ENCODE measurements at places on chromosomes 3 and 15.

GRCh38 chr15:62502451-62502850 is 337.4 kb upstream of the C2CD4B start:
- DNase-seq, result no peak

DNA sequence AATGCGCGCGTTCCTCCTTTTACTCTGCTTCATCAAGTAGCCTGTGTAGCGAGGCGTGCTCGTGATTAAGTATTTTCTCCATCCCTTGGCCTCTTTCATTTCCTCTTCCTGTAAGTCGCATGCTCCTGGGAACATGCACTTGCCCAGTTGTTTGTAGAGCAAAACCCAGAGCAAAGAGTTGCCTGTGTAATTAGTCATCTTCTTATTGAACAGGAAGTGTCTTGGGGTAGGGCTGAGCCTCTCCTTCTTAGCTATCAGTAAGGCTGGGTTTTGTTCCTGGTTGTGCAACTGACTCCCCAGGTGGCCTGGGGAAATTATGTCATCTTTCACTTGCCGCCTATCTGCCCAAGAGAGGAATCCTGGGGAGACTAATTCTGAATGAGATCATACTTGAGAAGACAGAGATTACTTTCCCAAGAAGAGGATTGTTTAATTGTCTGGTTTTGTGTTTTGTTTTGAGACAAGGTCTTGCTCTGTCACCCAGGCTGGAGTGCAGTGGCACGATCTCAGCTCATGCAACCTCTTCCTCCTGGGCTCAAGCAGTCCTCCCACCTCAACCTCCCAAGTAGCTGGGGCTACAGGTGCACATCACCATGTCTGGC is 14.9 kb downstream of the LIPH start:
- peak; percentile 95 for DNase-seq

DNA sequence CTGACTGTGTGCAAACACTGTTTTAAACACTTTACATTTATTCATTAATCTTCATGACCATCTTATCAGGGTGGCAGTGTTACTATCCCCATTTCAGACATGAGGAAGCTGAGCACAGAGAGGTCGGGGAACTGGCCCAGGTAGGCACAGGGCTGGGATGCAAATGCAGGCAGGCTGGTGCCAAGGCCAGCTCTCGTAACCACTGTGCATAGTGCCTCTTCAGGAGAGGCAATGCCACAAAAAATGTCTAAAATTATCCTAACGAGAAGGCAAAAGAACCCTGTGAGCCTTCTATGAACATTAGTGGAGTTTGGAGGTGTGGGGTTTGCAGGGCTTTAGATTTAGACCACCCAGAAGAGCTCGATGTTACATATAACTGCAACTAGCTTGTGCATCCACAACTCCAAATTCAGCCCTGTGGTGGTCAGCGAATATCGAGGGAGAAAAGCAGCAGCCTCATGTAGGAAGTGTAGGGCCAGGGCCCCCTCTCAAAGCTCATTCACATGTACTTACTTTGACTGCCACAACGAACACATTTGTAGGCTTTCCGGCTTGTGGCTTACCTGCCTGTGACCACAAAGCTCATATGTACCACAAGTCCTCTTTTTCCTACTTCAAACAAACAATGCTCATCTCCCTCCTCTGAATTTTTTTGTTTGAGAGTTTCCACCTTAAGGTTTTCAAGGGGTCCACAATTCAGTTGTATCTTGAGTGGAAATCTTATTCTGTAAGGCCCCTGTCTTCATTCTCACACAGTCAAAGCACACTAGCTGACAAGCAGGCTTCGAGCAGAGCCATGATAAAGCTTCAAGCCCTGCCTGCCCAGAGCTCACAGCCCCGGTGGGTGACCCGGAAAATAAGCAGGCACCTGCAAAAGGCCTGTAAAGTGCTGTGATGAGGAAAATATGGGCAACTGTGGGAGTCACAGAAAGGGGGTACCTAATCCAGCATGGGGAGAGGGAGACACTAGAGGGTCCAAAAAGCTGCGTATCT is 722.9 kb upstream of the CFAP20DC start:
- DNase-seq, result no peak

DNA sequence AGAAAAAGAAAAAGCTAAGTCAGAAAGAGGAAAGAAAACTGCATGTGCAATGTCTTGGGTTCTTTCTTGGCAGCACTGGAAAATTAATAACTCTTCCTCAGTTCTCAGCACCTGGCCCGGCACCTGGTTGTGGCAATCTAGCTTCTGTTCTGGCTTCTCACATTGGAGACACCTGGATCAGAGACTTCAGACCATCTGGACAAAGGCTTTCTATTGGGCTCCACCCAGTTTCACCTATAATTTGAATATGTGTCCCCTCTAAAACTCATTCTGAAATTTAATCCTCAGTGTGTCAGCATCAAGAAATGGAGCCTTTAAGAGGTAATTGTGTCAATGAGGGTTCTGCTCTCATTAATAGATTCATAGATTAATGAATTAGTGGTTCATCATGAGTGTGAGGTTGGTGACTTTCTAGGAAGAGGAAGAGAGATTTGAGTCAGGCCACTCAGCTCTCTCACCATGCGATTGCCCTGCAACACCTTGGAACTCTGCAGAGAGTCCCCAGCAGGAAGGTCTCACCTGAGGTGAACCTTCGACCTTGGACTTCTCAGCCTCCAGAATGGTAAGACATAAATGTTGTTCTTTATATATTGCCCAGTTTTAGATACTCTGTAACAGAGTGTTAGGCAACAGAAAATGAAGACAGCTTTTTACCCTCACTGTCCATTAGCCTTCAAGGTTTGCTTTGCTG is 679.9 kb downstream of the NTRK3 start:
- no peak for DNase-seq

DNA sequence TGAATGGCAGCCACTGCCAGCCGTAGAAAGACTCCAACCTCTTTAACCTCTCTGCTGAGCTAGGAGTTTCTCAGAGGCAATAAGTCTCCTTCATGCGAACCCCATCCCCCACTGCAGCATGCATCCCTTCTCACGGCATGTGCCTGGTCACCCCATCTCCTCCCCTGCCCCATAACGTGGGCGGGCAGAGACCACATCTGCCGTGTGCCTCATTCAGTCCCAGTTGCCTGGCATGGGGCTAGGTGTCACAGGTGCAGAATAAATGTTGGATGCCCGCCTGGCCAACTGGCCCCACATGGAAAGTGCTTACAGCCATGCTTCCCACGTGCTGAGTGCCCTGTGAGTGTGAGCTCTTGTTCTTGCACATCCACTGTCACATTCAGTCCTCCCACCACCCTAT is 43.5 kb upstream of the NTRK3 start:
- DNase-seq, result no peak

GRCh38 chr15:44231842-44232241 is 36.8 kb upstream of the FRMD5 start:
- no peak for DNase-seq

DNA sequence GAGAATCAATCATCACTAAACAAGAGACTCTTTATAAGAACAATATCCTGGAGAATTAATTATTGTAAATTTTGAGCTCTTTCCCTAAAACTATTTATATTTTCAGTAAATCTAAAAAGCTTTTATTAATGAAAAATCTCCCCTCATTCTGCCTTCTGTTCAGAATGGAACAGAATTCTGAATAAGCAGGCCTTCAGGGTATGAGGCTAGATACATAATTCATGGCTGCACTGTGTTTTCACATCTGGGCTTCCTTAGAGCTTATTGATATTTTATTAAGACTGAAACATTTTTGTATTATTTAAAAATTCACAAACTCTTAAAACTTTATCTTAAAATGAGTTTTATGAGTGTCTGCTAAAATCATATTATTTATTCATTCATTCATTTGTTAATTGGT is 24.8 kb downstream of the CLDN11 start:
- no peak for DNase-seq

DNA sequence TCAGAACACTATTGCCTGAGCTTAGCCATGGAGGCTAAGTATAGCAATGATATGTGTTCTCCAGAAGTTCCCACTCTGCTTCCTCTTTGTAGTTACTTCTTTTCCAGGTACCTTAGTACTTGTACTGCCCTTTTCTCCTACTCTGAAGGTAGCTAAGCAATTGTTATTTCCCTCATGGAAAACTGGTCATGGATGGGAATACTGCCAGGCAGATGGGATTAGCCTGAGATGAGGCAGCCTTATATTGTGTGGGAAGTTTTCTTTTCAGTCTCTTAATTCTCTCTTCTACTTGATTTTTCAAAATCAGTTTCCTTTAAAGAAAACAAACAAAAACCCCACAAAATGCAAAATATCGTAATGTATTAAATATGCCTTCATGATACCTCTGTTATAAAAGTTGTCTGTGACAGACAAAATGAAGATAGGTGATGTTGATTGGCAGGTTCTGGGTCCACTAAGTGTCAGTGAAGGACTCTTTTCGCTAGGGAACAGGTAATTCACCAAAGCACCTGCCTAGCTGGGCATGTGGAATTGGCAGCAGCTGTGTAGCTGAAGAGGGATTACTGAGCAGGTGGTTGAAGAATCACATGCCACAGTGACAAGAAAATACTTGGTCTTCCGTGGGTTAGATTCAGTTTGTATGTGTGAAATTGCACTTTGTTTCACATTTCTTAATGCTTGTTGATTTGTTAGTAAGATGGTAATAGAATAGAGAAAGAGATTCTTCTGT is 4.1 kb downstream of the ZNF609 start:
- no peak for DNase-seq

DNA sequence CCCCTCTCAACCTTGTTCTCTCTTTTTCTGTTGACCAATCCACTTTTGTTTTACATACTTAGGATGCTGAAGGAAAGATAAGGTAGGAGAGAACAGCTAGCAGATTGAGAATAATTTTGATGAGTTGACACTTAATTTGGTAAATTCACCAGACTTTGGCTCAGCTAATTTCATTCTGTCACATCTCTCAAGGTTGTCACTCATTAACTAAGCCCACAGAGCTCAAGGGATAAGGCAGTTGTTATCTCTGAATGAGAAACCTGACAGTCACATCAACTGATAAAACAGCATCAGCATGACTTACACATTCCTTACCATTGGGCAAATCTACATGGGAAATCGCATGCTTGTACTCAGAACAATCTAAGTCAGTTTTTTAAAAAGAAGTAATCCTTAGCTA is 591.4 kb downstream of the NLGN1 start:
- no peak for DNase-seq

DNA sequence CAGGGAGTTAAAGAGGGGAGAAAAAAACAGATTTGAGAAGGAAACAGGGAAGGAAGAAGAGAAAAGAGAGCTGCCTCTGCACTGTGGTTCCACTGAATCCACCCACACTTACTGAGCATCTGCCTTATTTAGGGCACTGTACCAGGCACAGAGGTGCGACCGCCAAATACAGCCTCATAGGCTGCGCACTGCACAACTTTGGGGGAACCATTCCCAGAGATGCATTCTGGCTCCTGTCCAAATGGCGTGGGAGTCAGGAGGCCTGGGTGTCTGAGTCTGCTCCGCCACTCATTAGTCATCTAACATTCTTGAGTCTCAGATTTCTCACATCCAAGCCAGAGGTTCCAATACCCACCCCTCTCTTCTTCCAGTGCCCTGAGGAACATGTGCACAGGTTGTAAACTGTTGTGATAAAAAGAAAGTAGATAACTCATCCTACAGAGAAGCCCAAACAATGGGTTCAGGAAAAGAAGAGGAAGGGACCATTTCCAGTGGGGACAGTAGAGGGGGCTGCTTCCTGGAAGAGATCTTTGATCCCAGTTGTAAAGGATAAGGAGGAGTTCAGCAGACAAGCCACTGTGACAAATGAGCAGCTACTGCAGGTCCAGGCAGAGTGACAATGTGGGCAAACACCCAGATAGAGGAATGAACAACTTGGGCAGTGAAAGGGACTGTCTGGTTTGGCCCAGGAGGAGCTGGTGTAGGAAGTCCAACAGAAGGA is 254.6 kb downstream of the UACA start:
- DNase-seq, result peak; percentile 81

DNA sequence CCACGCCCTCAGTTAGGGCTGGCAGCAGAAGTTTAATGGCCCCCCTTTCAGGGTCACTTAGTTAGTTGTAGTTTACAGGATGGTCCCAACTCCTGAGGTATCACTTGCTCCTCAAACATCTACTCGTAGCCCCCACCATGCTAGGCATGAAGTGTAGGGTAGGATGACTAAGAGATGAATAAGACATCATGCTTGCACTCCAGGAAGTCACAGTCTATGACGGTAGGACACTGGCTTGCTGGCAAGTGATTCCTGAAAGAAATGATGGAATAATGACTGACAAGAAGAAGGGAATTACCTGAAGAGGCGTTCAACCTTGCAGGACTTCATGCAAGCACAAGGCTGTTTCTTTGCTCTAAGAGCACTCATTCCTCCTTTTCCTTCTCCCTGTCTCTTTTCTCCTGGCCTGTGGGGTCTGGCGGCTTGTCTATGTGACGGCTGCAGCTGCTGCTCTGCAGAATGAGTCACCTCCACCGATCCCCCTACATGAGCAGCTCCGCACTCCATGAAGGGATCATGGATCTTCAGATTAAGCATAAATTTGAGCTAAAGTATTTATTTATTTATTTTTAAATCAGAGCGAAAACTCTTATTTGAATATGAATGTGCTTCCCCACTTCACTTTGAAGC is 82.9 kb upstream of the BOC start:
- no peak for DNase-seq

- no peak for DNase-seq
These were observed 7.1 kb upstream of the LARS2 start for GRCh38 chr3:45381168-45381852.

GRCh38 chr15:45704329-45705249 is 69.8 kb downstream of the SQOR start:
- DNase-seq, result no peak

GRCh38 chr15:101479851-101480612 is 9.5 kb downstream of the PCSK6 start:
- no peak for DNase-seq

- peak; percentile 26 for DNase-seq
These were observed 27.1 kb upstream of the MAP3K13 start for GRCh38 chr3:185335799-185336198.

DNA sequence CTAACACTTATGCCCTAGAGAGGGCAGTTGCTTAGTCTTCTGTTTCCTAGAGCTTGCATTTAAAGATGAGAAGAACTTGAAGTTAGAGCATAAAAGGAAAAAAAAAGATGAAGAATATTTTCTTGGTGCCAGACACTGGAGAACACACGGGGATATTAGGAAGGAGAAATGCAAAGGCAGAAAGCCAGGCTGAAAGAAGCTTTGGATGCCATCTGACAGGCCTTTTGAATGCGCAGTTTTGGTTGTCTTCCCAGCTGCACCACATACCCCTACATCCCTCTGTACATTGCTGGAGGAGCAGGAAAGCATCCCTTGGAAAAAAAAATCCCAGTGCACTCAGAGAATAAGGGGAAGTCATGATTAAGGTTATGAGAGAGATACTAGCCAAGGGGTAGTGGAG is 378.9 kb downstream of the GAP43 start:
- DNase-seq, result no peak

- DNase-seq, result no peak
These were observed 26.9 kb downstream of the RAB11A start for GRCh38 chr15:65896236-65896635.

DNA sequence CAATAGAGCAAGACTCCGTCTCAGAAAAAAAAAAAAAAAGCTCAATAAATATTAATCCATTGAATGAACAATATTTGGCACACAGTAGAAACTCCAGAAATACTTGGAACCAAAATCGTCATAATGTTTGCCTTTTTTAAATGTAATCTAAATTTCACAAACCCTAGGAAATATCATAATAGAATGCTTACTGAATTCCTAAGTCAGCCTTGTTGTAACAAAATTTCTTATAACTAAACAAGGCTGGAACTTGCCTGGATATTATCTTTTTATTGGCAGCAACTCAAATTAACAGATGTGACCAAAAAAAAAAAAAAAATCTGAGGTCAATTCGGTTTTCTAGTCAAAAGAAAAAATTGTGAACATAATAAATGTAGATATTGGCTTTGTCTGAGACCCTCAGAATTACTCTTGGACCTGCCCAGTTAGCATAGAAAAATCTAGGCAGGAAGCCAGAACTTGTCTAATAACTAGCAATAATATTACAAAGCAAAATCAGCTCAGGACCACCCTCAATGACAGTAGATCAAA is 33.3 kb downstream of the GABPB1 start:
- no peak for DNase-seq
